Fibroblast of skin of abdomen (primary cell): ENCODE measurements at places on chromosomes 1 and 21.

GRCh38 chr21:38257667-38258066 is 876 bp downstream of the KCNJ15 start:
- DNase-seq: no peak

DNA sequence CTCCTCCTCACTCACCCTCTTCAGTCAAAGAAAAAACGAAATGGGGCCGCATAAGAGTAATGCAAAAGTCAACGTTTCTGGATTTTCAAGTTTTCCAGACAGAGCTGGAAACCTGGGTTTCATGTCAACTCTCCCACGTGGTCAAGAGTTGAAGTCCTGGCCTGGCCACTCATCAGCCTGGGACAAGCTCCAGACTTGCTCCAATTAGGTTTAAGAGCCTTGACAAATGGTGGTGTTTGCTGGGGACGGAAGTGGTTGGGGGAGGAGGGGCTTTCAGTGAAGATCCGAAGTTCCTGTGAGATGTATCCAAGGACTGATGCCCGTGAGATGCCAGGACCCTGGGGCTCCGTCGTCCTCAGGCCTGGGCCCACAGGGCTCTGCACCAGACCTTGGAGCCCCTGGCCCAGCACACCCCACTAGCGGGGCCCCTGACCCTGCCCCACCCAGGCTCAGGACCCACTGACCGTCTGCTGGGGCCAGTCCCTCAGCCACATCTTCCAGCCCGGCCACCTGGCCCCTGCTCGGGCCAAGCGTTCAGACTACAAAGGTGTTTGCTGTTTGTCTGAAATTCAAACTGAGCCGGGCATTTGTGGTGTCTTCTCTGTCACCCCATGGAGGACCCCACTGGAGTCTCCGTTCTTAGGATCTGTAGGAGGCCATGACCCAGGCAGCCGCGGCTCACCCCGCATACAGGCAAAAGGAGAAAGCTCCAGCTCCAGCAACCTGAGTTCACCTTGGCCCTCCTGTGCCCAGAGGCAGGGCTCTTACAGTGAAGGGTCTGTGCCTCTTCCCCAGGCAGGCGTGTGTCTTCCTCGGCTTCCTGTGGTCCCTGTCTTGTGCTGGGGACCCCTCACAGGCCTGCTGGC is 53.3 kb downstream of the SIK1 start:
- no peak for DNase-seq

DNA sequence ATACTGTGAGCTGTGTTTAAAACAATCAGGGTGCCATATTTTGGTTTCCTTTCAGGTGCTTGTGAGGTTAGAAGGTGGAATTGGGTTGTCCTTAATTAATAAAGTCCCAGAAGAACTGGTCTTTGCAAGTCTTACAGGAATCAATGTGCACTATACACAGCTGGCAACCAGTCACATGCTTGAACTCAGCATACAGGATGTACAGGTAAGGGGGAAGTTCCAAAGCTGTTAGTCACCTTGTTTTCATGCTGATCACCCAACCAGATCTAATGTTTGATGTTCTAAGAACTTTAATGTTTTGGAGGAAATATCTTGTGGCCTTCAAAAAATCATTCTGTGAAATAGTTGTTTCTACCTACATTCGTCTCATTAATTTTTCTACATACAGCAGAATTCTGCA is 156.3 kb downstream of the VPS13D start:
- no peak for DNase-seq

GRCh38 chr21:26389971-26390641 is 183.0 kb downstream of the CYYR1 start:
- peak; percentile 92 for DNase-seq

DNA sequence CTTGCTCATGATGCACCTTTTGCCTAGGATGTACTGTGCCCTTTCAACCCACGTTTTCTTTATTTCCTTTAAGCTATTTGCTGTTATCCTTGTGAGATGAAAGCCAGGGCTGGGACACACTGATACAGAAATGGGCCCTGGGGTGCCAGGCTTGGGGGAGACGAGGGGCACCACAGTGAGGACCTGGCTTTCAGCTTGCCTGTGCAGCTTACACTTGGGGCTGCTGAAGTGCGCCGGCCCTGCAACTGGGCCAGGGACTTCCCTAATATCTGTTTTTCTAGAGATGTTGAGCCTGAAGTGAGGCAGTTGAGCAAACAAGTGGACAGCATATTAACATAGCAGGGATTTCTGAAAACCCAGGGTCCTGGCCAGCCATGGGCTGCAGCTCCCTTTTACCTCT is 42.5 kb upstream of the SLC19A1 start:
- DNase-seq: no peak

DNA sequence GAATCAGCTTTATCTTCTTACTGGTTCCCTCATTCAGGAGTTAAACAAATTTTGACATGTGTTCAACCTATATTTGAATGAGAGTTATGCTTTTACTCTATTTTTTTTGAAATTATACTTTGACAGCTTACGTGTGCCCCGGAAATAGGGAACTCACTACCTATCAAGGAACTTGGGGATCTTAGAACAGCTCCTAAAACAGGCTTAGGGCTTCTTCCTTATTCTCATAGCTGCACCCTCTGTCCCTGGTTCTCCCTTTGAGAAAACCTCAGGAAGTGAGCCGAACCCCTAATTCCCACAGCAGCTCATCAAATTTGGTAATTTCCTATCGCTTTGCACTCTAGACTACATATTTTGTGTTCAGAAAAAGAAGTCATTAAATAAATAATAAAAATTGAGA is 81.2 kb upstream of the RUNX3 start:
- DNase-seq: no peak

- no peak for DNase-seq
Observed at GRCh38 chr1:119806489-119806888, 4.8 kb downstream of the REG4 start.

DNA sequence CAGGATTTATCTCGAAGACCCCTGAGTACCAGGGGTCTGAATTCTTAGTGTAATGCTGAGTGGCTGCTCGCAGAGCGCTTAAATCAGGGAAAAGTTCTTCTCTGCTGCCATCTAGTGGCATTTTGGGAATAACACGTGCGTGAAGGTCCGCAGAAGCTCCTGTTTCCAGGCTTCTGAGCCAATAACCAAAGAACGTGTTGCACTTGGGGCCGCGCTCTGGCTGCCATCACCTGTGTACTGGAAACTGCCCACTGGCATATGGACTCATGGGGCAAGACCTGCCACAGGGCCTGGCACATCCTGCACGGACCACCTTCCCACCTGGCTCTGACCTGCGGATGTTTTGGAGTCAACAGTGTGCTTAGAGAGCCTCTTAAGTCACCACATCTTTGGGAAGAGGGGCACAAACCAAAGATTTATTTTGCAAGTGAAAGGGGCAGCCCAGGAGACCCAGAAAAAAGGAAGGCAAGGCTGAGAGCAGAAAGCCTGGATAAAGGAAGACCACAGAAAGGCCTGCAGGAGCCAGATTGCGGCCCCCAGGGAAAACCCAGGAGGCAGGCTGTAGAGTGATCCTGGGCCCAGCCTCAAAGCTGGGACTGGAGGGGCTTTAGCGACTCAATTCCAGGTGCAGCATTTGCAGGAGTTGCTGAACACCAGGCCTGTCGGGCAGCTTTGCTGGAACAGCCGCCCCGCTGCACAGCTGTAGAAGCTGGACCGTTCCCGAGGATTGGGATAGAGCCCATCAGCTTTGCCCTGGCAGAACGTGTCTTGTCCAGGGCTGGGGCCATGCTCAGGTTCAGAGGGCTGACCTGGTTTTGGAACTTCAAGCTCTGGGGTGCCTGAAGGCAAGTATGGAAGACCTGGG is 13.0 kb downstream of the CHIT1 start:
- DNase-seq: peak; percentile 58

GRCh38 chr1:22685591-22686059 is 25.0 kb upstream of the EPHB2 start:
- DNase-seq: peak; percentile 16

- DNase-seq: no peak
Observed at GRCh38 chr1:183226963-183227362, 40.9 kb downstream of the LAMC2 start.

DNA sequence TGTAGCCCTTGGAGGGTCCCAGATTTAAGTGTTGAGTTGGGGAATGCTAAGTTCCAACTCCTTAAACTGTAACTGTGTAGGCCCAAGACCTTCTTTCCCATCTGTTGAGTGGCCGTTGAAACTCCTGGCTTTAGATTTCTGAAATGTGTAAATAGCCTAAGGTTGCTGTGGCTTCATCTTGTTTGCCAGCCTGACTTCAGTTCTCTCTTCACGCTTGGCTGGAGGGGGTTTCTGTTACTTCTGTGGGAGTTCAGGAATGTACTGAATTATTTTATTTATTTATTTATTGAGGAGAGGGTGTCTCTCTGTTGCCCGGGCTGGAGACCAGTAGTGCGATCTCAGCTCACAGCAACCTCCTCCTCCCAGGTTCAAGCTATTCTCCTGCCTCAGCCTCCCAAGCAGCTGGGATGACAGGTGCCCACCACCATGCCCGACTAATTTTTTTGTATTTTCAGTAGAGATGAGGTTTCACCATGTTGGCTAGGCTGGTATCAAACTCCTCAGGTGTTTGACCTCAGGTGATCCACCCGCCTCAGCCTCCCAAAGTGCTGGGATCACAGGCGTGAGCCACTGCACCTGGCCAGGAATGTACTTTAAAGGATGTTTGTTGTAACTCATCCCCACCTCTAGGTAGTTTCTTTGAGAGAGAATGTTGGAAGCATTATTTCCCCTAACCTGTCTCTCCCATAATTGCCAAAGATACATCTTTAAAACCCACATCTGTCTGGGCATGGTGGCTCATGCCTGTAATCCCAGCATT is 5.9 kb downstream of the TTC39A start:
- DNase-seq: no peak

DNA sequence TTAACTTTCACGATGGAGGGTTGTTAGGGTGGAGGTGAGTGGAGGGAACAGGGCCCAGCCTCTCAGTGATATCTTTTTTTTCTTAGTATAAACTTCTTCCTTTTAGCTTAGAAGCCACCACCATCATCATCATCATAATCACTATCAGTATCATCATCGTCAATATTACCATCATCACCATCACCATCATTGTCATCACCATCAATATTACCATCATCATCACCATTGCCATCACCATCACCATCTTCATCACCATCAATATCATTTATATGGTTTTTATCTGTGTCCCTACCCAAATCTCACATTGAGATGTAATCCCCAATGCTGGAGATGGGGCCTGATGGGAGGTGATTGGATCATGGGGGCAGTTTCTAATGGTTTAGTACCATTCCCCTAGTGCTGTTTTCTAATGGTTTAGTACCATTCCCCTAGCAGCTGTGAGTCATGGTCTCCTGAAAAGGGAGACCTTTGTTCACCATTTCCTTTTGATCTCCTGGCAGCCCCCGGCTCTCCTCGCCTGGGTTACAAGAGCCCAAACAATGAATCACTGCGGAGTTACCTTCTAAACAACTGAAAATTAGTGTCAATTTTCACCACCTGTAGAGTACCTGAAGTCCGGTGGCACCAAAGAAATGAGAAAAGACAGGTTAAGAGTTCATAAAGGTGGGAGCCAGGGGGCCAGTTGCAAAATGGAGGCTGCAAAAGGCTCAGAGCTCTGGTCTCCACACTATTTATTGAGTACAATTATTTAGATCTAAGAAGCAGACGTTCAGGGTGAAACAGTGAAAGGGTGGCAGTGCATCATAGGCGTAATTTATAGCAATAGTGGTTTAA is 3.1 kb upstream of the PLA2G2E start:
- no peak for DNase-seq
